ENCODE measurements at places on chromosomes 3 and 15.

DNA sequence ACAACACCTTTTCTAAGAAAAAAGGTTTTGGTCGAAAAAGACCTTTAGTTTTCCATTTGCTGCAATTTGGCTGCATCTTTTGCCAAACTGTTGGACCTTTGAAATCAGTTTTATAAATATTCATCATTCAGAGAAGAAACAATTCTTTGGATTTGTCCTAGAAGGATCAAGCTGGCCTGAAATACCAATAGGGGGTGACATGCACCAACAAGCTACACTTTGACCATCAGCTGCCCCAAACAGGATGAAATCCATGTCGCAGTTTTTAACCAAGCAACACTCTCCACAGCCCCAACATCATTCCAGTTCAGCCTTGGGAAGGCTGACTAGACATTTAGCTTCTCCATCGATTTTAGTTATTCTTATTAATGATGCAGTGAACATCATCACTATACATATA is 9.8 kb downstream of the RPL15 start:
- no peak for DNase-seq

GRCh38 chr15:44573386-44573785 is 36.4 kb downstream of the EIF3J start:
- no peak for DNase-seq

DNA sequence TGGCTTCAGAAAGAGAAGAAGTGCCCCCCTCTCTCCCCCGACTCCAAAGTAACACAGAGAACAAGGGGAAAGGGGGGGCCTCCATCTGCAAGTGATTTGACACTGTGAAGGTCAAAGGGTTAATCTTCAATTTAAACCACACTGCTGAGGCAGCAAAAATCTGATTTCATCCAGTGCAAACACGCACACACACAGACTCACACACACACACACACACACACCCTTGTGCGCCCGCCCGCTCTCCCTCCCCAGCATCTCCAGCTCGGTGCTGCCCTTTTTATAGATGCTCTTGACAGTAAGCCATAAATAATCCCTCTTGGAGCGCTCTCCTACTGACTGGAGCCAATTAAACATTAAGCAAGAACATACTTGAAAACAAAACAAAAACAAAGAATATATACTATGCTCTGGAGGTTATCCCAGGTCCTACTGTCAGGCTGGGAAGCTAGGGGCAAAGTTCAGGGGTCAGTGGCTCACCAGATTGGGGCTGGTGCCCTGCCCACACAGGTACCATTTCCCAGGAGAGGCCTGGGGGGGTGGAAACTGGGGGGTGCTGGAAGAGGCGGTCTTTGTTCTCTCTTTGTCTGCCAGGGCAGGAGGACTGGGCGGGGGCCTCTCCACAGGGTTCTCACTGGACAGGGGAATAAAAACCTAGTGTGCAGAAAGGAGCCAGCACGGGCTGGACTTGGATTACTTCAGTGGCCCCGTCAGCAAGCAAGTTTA is 16.3 kb downstream of the BMF start:
- DNase-seq, result no peak

DNA sequence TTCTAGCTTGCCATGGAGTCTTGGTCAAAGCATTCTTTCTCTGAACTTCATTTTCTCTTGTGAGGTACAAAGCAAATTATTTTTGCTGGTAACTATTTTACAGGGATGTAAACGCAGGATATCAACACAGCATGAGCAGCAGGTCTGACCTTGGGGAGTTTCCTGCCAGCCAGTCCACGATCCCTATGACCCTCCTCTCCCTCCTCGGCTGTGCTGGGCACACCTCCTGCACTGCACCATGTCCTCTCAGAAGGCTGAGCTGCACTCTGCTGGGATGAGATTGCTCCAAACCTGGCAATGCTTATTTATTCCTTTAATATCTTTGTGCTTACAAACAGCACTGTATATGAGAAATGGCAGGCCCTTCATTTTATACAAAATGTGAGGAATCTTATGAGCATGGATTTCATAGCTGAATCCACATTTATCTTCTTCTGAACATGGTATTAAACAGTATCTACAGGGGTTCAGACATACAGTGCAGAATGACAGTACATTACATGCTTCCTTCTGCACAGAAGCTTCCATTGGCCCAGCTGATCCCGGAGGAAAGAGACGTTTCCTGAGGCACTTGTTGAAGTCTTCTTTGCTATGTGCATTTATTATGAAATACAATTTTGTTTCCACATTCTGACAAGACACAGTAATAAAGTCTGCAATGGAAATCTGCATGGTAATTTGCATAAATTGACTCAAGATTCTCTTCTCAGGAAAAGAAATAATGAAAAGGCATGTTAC is 41.2 kb downstream of the RAB6B start:
- no peak for DNase-seq

GRCh38 chr3:112010636-112011035 is 11.9 kb downstream of the TAGLN3 start:
- no peak for DNase-seq

DNA sequence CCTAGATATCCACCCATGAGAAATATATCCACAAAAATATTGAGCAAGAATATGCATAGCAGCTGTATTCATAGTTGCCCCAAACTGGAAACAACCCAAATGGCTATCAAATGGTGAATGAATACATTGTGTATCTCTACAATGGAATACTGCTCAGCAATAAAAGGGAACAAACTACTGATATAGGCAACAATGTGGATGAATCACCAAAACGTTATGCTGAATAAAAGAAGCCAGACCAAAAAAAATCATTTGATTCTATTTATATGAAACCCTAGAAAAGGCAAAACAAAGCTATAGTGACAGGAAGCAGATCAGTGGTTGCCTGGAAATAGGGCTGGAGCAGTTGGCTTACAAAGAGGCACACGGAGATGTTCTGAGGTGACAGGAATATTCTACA is 15.5 kb upstream of the CMTM7 start:
- no peak for DNase-seq

- DNase-seq, result no peak
Measured at GRCh38 chr3:87333393-87333892, 57.1 kb upstream of the POU1F1 start.

DNA sequence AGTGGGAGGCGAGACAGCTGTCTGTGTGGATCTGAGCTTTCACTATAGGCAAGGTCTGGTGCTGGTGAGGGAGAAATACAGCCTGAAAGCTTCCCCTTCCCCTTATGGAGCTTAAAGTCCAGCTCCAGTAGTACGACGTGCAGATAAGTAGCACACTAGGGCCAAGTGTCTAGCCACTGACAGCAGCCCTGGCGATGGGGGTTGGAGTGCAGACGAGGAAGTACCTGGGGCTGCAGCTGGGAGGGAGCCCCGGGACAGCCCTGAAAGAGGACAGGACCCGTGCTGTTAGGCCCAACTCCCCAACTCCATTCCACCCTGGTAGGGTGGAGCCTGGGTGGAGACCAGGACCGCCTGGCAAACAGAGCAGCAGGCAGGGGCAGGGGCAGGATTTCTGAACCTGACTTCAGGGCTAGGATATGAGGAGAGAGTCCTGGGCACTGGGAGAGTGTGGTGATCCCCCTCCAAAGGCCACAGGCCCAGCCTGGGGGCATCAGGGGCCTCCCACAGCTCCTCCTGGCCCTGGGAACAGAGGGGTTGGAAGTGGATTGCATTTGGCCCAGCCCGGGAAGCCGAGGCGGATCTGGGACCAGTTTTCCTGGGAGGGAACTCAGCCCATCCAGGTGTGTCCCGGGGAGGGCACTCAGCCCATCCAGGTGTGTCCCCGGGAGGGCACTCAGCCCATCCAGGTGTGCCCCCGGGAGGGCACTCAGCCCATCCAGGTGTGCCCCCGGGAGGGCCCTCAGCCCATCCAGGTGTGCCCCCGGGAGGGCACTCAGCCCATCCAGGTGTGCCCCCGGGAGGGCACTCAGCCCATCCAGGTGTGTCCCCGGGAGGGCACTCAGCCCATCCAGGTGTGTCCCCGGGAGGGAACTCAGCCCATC is 42.8 kb downstream of the BDH1 start:
- no peak for DNase-seq

DNA sequence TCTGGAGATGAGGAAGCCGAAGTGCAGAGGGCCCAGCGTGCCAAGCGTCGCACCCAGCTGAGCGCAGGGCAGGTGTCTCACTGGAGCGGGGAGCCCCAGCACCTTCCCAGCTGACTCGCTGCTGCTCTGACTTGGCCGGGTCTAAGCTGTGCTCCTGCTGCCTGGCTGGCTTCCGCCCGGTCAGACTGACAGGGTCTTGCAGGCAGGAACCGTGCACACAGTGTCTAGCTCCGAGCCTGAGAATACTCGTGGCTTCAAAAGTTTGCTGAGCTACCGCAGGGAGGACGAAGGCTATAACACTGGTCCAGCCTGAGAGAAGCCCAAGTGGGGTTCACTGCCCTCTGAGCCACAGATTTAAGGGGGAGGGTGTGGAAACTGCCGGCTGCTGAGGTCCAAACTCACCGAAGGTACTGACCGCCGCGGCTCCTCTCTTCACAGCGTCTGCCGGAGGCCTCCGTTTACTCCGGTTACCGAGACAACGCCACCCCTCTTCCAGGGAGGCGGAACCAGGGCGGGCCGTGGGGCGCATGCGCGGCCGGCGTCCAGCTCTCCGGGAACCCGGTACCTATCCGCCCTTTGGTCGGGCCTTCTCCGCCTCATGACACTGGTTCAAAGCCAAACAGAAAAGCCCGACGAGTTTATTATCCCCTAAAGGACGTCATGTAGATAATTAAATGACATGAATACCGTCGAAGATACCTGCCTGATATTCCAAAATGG is at the start of gene CFAP44:
CFAP44 (minus strand) TSS at position 443 of the 720 bp plus-strand sequence. CDS start 7,829 bp downstream, outside the sequence.
- DNase-seq, result peak; percentile 44

GRCh38 chr3:177883091-177883490 is 653.1 kb upstream of the KCNMB2 start:
- no peak for DNase-seq

GRCh38 chr3:113063126-113063894 is 72.5 kb downstream of the GTPBP8 start:
- no peak for DNase-seq

DNA sequence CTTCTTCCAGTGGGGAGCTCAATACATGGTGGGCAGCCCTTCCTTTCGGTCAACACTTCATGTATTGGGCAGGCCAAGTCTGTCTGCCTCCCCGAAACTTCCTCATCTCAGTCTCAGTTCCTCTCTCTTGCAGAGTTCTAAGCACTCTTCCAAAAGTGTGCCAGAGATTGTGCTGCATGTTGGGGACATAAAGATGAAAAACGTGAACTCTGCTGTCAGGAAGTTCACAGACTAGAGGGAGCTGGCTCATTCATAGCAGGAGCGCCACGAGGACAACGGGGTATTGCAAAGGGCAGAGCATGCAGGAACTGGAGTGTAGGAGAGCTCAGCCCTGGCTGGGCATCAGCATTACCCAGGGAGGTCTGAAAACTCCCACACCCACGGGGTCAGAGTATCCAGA is 15.3 kb upstream of the EPHB3 start:
- DNase-seq, result no peak

DNA sequence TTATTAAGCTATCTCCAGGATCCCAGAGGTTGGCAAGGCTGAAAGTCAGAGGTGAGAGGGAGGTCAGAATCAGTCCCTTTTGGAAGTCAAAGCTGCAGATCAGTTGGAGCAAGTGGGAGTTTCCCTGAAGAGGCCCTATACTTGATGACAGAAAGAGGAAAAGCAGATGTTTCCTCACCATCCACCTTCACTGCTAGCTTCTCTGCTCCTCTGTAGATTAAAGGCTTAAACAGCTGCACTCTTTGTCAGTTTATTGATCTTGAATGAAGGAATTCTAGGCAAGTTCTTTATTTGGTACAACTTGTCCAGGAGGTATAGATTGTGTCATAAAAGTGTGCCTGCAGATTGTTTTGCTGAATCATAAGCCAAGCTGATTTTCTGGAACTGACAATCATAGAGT is 408.2 kb upstream of the TGFBR2 start:
- DNase-seq, result no peak

DNA sequence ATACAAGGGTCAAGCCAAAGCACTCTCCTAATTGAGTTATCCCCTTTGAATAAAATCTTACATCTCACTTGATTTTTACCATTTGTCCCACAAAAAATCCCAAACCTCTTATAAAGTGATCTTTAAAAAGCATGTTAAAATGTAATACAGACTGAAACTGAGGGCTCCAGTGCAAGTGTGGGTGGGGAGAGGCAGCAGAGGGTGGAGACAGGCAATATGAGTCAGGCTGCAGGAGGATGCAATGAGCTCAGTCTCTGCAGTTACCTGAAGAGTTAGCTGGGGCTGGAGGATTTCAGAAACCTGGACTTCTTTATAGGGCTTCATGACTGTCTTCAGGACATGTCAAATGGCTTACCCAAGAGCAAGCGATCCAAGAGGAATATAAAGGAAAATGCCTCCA is 14.2 kb upstream of the COLQ start:
- DNase-seq, result peak; percentile 47

DNA sequence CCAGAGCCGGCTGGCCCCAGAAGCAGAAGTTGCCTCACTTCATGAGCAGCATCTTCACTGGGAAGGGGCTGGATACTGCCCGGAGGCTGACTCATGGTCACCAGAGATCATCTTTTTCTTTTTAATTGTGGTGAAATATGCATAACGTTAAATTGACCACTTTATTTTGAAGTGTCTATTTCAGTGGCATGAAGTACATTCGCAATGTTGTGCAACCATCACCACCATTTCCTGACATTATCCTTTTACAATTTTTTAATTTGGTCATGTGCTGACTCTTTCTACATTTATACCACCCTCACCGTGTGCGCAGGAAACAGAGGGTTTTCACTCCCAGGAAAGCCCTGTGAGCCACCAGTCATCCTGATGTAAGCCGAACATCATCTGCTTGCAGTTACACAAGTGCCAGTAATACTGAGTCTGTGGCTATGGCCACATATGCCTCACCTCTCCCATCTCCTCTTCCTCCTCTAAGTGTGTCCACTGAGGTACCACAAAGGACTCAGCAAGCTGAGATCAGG is 51.6 kb upstream of the ABHD17C start:
- DNase-seq, result no peak

GRCh38 chr3:169764312-169764881 is 463 bp downstream of the TERC start:
- DNase-seq, result peak; percentile 60

DNA sequence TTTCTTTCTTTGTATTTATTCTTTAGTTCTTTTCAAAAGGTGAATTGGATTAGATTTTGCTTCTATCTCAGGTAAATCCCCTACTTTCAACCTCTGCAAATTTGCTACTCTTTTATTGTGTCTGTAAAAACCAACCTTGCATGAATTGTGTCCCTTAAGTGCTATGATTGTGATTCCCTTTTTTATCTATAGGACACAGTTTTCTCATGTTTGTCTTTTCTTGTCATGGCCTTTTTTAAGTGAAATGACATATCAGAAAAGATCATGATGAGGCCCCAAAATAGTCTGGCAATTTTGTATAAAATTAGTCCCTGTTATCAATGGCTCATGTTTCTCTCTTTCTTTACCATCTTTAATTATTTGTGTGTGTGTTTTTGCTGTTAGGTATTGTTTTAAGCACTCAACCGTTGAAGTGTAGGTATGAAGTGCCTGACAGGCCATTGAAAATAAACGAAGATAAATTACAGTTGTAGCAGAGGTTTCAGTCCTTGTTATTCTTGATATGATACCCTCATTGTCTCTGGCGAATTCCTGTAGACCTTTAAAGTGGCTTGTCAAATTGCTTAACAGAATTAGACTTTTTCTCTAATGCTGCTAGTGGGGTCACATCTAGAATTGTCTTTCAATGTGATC is 184.3 kb downstream of the UBE2E2 start:
- no peak for DNase-seq
